Stimulated activated CD4-positive, alpha-beta T cell treated with anti-CD3 and anti-CD28 coated beads, Interleukin-1b, Interleukin-23, amount 100 ng/mL, for 1 hour (primary cell): ENCODE measurements at places on chromosomes 3 and 15.

- DNase-seq: no peak
Measured at GRCh38 chr15:68821841-68822381, 1.2 kb upstream of the ANP32A start.

DNA sequence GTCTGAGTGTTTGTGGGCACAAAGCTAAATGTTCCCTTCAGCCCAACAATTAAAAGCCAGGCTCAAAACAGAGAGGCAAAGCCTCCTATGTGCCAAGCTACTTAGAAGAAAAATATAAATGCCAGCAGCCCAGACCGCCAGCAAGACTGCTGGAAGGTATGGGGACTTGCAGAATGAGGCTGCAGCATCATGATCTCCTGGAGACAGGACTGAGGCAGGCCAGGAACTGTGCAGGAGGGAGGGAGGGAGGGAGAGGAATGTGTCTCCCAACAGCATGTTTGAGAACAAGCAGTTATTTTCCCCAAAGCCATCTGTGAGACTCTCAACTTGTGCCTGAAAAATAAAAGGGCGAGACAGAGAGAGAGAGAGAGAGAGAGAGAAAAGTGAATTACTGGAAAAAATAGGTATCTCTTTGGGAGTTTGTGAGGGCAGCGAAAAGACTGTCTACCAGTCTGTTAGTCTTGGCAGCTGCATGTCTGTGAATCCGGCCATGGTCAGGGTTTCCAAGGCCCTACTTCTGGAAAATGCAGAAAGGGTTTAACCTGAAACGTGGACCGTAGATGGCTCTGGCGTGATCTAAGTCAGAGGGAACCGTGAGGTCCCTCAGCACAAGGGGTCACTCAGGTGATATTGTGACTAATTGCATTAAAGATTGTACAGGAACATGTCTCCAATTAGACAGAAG lies 139.7 kb upstream of the COL8A1 start:
- no peak for DNase-seq

- DNase-seq: no peak
Measured at GRCh38 chr3:182632077-182632393, 161.3 kb upstream of the ATP11B start.

GRCh38 chr15:71116942-71117341 lies 1.7 kb downstream of the THSD4 start:
- no peak for DNase-seq

GRCh38 chr3:42071904-42072812 lies 19.0 kb upstream of the TRAK1 start:
- no peak for DNase-seq

DNA sequence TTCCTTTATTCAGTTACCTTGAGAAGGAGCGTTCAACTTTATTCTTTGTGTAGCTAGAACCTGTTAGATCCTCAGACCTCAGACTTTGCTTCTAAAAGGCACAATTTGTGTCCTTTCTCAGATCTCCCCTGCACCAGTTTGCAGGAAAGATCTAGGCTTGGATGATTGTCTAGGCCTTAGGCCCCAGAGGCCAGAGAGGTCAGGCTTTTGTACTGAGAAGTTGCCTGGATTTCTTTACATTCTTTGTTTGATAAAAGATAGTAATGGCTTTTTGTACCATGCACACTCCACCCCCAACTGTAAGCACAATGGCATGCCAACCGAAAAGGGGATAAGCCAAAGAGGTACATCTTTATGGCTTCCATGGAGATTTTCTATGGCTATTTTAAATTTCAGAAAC lies 719.6 kb upstream of the NR2F2 start:
- DNase-seq: no peak

- DNase-seq: no peak
Measured at GRCh38 chr3:102098130-102098885, 249.0 kb downstream of the NFKBIZ start.

DNA sequence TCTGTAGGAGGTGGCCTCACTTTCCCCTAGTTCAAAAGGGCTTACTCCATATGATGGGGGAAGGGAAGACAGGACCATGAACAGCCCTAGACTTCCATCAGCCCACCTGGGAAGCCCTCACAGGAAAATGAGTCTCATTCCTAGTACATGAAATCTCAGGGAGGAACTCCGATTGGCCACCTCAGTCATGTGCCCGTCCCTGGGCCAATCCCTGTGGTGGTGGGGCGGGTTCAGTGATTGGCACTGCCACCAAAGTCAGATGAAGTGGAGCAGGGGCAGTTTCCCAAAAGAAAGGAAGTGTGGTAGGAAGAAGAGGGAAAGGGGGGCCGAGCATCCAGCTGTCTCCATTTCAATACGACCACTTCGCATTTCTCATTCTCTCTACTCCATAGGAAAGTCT lies 25.9 kb upstream of the GP9 start:
- DNase-seq: no peak

DNA sequence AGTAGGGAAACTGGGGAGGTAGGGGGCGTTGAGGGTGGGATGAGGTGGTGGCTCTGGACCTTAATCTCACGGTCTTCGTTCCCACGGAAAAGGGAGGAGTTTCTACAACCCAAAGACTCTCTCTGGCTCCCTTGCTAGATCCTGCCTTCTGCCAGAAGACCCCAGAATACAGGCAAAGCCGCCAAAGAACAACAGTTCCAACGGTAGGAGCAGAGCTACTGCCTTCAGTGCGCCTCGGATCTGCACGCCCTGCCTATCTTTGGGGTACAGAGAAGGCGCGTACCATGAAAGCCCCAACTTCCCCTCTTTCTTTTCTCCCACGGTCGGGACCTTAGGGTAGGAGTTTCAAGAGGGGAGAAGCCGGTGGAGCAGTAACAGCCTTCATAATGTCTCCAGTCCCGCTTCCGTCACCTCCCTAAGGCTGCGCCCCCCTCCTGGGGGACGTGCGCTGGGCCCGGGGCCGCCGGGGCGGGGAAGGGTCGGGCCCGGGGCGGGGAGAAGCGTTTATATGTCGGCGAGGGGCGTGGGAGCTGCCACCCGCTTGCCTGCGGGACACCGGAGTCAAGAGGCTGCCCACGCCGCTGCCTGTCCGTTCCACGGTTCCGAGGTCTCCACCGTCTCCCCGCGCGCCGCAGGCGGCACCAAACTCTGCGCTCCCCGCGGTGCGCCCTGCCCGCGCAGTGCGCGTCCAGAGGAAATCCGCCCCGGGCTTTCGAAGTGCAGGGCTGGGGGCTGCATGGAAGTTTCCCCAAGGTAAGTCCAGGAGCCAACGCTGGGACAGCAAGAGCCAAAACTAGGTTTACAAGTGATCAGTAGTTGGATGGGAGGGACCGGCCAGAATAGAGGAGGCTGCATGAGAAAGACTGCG lies at the start of gene COL6A6:
TSS of gene COL6A6 (plus strand) at position 533 of the 868 bp plus-strand sequence. CDS start 43,188 bp downstream, outside the sequence.
- no peak for DNase-seq

DNA sequence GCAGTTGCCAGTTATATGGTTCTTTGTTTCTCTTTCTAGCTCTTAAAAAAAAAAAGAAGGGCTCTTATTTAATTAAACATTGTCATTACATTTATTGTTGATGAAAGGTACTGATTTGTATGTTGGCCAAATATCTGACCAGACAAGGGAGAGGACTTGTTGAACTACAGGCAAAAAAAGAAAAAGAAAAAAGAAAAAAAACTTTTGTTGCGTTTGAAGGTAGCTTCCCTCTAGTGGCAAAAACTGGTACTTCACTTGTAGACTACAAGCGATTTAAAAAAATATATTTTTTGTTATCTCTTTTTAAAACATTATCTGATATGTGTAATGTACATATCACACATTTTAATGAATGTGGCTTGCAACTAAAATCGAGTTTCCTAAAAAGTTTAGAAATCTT lies 280.6 kb downstream of the ROBO2 start:
- no peak for DNase-seq

DNA sequence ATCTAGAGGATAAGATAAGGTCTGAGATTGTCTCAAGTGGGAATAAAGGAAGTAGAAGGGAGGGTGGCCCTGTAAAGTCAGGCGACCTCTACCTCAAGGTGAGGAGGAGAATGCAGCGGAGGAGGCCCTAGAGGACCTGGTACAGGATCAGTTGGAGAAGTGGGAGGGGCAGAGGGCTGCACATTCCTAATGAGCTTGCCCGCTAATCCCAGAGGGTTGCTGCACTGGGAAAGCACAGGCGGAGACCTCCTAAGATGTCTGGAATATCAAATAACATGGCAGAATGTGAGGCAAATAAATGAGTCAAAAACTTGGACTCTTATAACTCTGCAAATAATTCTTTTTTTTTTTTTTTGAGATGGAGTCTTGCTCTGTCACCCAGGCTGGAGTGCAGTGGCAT lies 30.2 kb upstream of the VPS8 start:
- no peak for DNase-seq

- DNase-seq: no peak
Measured at GRCh38 chr15:101046826-101047225, 127.7 kb downstream of the LRRK1 start.

DNA sequence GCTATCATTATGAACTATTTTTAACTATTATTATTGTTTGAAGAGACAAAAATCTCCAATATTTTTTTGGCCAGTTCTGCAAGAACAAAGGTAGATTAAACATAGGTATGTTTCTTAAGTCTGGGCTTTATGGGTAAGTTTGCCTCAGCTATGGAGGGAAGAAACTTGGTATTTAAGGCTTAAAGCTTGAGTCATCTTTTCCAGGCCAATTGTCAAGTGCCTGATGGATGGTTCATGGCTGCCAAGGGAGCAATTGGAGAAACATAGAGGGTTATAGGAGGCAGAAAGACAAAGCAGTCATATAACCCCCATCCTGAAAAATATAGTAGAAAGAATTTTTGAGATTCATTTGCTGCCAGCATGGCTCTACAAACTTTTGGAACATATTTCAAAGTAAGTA lies 7.2 kb upstream of the STAC start:
- DNase-seq: no peak

- DNase-seq: no peak
Measured at GRCh38 chr15:99909592-99910295, 176.5 kb upstream of the LYSMD4 start.

- no peak for DNase-seq
Measured at GRCh38 chr3:161423911-161424522, 52.7 kb upstream of the SPTSSB start.

DNA sequence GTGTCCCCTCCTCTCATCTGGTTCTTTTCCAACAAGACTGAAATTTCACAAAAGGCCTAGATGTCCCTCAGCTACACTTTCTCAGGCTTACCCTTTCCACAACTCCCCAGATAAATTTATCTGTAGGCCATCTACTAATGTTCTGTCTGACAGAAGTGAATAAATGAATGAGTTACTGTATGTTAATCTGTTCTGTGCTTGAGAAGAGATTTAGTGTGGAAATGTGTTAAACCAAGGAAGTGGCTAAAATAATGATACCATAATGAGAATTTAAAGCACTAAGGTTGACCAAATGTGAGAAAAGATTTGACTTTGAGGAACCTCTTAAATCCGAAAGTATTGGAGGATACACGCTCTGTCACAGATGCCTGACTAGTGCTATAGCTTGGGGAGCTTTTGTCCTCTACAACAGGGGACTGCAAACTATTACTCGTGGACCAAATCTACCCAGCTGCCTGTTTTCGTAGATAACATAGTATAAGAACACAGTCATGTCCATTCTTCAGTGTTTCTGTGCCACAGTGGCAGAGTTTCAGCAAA lies 74.8 kb upstream of the P2RY1 start:
- no peak for DNase-seq

DNA sequence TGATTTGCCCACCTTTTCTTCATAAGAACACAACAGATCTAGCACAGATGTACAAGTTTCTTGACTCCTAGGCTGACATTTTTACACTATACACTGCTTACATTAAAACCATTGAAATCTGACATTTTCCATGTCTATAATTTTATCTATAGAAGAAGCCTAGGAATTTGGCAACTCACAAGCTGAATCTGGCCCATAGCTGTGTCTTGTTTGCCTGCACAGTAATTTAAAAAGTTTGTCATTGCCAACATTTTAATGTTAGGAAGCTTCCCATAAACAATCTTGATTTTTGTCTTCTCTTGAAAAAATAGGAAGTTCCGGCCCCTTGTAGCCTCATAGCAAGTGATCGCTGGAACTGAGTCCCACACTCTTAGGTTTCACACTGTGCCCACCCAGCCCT lies 394.6 kb upstream of the AZI2 start:
- DNase-seq: no peak

- no peak for DNase-seq
Measured at GRCh38 chr3:193016437-193016901, 98.8 kb upstream of the MB21D2 start.

- no peak for DNase-seq
Measured at GRCh38 chr3:116118475-116119169, 326.7 kb downstream of the LSAMP start.
